ENCODE measurements at places on chromosomes 7 and 10.

DNA sequence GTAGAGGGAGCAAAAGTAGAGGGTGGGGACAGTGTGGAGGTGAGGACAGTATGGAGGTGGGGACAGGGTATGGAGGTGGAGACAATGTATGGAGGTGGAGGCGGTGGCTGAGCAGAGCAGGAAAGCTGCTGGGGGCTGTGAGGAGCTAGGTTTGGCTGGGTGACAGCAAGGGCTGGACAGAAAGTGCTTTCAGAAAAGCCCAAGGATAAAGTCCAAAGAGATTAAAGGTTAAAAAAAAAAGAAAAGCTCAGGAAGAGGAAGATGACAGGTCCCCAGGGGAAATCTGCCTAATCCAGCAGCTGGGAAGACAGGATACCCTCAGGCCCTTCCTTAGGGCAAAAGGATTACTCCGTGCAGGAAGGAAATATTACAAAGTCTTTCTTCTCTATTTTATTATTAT, 32.1 kb upstream of the PFKFB3 start:
- DNase-seq, result no peak

GRCh38 chr7:93146036-93146435, 2.1 kb downstream of the SAMD9L start:
- no peak for DNase-seq

DNA sequence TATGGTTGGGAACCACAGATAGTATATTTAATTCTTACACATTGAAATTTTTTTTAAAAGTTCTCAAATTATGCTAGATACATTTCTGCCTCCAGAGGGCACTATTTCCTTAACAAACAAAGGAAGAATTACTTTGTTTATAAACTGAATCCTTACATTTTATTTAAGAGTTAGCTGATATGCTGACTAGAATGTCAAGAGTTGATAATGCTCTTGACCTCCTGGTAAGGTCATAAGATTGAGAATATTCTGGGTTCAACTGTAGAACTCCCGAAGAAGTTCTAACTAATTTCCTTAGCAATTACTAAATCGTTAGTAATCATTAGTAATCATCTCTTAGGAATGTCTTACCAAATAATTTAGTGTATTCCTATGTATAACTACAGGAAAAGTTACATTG, 95.3 kb upstream of the CYP26C1 start:
- DNase-seq, result peak; percentile 71

GRCh38 chr10:91050371-91051034, 129.6 kb upstream of the ANKRD1 start:
- no peak for DNase-seq

DNA sequence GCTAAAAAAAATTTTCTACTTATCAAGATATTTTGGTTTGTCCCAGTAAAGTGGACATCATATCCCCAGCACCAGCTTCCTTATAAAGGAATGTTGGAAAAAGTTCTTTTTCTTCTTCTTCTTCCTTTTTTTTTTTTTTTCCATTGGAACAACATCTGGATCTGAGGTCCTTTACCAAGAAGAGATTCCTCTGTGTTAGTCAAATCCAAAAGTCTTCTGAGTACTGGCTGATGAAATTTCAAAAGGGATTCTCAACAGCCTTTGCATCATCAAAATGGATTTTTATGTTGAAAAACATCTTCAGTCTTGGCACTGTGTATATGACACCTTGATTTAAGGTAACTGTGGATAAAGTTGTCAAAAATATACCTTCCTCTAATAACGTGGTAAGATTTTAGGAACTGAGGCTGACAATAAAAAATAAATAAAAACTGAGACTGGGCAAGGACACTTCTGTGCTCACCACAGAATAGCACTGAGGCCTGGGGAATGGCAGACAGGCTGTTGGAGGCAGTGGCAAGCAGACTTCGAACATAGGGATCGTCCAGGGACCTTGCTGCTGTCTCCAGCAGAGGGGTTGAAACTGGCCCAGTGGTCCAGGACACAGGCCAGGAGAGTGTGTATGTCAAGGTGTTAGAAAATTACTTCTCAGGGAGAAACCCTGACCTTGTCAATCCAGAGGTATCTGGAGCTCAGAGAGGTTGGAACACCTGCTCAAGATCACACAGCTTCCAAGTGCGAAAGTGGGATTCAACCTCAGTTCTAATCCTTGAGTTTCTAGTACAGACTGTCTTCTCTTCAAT, 130.4 kb downstream of the PTPN20 start:
- DNase-seq, result no peak

Measured in bronchial epithelial cell (primary cell).